GF-D8 (cell line): ENCODE measurements at places on chromosomes 3 and 15.

DNA sequence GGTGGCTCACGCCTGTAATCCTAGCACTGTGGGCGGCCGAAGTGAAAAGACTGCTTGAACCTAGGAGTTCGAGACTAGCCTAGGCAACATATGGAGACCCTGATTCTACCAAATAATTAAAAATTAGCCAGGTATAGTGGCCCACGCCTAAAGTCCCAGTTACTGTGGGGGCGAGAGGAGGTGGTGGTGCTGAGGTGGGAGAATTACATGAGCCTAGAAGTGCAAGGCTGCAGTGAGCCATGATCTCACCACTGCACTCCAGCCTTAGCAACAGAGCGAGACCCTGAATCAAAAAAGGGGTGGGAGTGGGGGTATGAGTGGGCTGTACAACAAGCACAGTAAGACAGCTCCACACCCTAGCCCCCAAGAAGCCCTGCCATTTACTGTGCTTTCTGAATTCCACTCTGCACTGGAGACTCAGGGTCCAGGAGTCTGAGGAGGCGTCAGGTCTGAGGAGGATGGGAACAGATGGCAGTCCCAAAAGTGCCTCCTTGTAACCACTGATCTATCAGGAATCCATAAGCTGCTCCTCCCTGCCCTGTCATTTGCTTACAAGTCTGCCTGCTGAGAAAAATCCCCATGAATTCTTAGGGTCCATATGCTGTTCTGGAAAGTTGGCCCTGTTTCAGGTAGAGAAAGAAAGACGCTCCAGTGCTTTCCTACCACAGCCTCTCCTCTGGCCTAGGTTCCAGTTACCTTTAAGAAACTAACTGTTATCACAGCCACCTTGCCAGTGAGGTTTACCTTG lies 171.1 kb downstream of the MAGI1 start:
- DNase-seq, result no peak

- no peak for DNase-seq
These were observed 605.0 kb downstream of the NLGN1 start for GRCh38 chr3:174002543-174002942.

DNA sequence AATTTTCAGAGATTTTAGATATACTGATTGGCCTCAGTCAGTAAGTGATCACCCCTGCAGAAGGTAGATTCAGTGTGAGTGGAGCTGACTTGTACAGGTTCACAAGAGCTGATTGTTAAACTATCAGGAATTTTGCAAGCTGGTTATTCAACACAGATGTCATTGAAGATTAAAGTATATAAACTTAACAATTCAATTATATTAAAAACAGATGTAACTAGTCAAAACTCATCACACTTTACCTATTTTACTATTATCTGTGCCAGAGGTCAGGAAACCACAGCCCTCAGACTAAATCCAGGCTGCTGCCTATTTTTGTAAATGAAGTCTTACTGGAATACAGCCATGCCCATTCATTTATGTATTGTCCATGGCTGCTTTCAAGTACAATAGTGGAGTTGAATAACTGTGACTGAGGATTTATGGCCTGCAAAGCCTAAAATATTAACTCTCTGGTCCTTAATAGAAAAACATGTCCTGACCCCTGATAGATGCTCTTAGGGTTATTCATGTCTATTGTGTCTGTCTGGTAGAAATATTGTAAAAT lies 429.3 kb upstream of the PDZRN3 start:
- DNase-seq, result no peak

GRCh38 chr3:119585208-119585607 lies 5.9 kb downstream of the ADPRH start:
- no peak for DNase-seq

- DNase-seq, result no peak
These were observed 299.3 kb downstream of the TBC1D5 start for GRCh38 chr3:17443142-17443541.

- DNase-seq, result no peak
These were observed 408.9 kb upstream of the WNT5A start for GRCh38 chr3:55895897-55896566.

DNA sequence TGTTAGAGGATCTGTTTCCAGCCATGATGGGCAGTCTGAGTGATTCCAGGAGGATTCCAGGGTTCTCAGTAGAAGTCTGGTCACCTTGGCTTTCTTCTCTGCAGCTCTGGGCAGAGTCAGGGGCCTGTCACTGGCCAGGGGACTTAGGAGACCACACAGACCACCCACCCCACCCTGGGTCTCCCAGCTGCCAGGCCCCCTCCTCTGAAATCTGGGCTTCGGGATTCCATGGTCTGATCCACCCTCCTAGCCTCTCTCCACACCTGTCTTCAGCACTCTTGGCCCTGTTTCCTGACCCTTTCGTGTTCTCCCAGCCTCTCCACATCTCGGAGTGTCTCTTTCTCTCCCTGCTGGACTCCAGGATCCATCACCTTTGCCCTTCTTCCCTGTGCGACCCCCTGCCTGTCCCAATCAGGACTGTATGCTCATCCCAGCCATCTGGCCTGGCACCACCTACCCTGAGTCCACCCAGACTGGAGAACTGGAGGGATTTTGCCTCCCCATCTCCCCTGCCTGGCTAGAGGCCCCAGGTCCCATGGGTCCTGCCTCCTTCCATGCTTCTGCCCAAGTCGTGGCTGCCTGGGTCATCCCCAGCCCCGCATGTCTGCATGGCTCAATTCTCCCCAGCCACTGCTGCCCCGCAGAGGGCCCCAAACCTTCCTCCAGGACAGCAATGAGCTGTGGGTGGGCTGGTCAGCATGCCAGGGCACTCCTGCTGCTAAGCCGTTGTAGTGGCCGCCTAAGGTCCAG lies 34.3 kb downstream of the GOLGA6L10 start:
- no peak for DNase-seq

- DNase-seq, result no peak
These were observed 31.0 kb downstream of the PGBD4 start for GRCh38 chr15:34132881-34133280.

GRCh38 chr3:71512000-71512399 lies 71.5 kb downstream of the FOXP1 start:
- no peak for DNase-seq

DNA sequence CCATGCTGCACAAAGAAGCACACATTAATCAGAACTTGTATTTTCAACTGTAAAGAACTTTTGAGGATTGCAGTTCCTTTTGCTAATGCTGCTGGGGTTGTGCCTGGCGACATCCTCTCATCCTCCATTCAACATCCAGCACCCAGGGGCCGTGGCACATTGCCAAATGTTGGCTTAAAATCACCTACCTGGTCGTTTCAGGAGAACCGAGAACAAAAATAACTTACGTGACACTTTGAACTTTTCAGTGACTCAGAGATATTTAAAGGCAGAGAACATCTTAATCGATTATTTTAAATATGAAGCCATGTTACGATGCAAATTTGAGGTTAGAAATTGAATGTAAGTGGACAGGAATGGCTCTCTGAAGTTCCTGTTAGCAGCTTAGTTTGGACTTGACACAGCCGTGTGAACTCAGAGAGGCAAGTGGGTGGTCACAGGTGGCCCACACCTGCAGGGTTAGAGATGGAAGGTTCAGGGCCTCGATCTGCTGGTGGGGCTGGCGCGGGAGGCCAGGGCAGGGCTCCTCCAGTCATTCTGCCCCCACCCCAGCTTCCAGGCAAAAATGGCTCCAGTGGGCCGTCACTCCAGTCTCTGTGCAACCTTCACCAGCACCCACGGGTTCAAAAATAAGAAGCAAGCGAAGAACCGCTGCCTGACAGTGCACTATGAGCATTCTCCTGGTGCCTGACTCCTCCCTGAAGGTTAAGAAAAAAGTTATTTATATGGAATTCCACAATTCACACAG lies 12.2 kb downstream of the LRRK1 start:
- DNase-seq, result no peak

DNA sequence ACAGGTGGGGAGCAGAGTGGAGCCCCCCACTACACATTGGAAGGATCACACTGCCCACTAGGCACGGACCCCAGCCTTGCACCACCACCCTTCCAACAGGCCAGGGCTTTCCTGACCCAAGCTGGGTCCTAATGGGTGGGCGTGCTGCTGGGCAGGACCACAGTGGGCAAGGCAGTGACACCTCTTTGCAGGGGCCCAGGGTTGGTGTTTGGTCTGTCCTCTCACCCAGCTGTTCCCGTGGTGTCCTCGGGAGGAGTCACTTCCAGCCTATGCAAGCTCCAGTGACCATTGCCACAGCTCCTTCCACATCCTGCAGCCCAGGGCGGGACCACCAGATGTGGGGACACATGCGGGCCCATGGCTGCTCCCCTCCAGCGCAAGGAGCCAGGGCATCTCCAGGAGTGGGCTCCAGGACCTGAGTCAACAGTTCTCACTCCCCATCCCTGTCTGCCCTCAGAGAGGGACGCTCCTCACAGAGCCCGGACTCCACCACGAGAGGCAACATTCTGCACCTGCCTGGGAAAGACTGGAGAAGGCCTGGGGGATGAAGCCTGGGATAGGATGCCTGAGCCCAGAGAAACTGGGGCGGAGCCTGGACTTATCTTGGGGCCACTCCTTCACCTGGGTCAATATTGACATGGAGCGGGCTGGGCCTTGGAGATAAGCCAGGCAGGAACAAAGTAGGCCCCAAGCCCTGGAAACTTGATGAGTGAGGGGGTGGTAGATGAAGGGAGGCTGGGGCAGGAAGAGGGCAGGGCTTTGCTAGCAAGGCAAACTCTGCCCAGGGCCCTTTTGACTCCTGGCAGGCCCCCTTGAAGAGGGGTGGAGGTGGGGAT lies 3.9 kb upstream of the VILL start:
- no peak for DNase-seq

GRCh38 chr3:12252889-12253288 lies 36.0 kb upstream of the PPARG start:
- no peak for DNase-seq

DNA sequence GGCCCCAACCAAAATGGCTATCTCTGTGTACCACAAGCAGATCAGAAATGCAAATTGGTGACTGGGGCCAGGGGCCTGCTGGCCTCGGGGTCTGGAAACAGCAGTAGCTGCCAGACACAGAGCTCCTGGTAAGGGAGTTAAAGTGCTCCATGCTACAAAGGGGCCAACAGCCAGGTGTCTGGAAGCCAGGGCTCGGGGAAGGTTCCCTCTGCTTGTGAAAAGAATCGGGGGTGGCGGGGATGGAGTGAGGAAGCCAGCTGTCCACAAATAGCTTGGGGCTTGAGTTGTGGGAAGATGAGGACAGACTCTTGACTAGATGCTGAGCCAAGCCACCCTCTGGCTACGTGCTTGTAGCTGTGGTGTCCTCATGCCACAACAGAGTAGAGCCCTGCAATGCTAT lies 39.3 kb downstream of the CHRD start:
- DNase-seq, result no peak

DNA sequence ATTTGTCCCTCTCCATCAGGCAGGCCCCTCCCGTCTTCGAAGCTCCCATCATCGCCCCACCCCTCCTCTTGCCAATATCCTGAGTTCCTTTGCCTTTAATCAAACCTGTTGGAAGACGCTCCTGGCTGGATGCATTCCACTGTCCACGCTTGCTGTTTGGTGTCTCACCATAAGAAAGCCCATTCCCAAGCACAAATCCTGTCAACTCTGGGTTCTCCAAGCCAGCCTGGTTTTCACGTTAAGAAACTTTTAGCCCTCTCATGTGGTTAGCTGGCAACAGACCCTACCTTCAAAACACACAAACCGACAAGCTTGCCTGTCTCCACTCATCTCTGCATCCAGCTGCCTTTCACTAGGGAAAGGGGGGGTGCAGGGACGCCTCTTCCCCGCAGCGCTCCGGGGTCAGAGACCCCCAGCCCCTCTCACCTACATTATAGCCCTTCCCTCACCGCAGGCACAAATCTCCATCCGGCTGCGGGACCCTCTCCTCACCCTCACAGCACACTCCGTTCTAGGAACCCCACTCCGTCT lies 1.1 kb downstream of the GORASP1 start:
- DNase-seq, result no peak
